ENCODE measurements at places on chromosomes 6 and 20. TPM values are rescaled to one million over a fixed set of nuclear protein-coding genes. Genes with fewer than 3 reads are reported as not detected.

DNA sequence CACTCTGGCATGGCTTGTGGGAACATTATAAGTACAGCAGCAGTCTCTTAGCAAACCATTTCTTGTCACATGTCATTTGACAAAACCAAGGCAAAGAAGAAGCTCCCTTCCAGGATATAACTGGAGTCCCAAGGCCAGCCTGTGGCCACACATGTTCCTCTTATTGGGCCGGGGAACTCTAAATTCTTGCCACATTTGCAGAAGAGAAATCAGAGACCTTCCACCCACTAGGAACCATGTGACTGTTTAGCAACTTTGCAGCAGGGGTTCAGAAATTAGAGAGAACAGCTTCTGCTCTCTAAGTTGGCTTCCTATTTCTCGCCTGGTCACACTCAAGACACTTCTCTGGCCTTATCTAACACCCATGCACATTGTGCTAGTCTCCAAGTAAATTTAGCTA, 20.4 kb upstream of the MEP1A start:
- DNase-seq, result no peak

DNA sequence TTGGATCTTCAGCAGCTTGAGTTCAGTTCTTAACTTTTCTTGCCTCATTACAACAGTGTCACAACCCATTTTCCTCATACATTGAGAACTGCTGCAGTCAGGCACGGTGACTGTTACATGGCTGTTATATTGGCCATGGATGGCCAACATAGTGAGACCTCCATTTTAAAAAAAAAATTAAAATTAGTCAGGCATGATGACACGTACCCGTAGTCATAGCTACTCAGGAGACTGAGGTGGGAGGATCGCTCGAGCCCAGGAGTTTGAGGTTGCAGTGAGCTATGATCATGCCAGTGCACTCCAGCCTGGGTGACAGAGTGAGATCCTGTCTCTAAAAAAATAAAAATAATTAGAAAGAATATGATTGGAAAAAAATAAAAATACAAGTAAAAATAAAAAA, 9.9 kb upstream of the MMP24 start:
- no peak for DNase-seq

DDO gene
- total RNA-seq, result 3.6 TPM

HUS1B gene
- total RNA-seq, result 1.2 TPM

DNA sequence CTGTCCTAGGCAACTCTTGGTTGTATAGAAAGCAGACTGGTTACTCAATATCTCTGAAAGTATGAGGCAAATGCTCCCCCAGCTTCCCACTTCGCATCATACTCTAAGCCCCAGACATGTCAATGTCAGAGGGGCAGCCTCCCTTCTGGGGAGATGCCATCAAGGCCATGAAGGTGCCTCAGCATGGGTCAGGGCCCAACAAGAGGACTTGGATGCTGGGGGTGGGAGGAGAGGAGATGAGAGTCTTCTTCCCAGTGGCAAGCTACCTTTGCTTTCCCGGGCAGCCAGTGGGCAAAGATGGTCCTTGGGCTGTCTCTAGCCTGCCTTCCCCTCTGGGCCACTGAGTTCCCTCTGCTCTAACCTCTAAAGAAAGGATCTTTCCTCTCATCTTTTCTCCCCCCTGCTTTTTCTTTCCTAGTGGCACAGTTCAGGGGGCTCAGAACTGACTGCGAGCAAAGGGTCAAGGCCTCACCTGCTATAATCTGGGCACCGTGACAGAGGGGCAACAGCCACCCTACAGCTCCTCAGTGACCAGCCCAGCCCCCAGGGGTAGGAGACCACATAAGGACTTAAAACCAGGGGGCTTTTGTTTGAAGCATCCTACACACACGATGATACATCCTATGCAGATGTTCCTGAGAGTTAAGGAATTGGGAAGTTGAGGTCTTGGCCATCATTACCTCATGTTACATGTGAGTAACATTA, 26.2 kb downstream of the MOCS1 start:
- DNase-seq, result no peak

- no peak for DNase-seq
Observed at GRCh38 chr20:7967199-7967844, 27.1 kb upstream of the HAO1 start.

DNA sequence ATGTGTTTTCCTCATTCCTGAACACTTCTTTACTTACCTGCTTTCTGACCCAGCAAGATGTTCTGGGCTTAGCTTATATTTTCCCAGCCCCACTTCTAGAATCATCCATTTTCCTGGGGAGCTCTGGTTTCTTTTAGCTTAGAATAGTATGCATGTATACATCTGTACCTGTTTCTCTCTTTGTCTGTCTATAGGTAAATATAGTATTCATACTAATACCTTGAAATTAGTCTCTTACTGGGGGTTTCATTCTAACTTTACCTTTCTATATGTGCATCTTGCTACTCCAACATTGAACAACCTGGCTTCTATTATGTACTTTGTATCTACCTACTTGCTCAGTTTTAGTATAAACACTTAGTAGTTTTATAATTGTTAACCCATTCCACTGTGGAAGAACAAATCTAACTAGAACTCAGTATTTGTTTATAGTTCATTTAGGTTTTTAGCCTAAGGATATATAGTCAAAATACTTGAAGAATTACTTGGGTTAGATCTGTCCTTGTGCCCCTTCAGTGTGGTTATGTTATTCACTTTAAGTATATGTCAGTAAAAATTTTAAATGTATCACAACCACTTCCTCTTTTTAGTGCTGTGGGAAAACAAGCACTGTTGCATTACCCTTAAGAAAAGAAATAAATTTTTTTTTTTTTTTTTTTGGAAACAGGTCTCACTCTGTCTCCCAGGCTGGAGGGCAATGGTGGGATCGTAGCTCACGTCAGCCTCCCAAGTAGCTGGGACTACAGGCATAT, 54.0 kb downstream of the ASXL1 start:
- DNase-seq, result no peak

GRCh38 chr6:62324834-62325233, 38.8 kb upstream of the KHDRBS2 start:
- DNase-seq, result no peak

- no peak for DNase-seq
Observed at GRCh38 chr6:144152334-144152900, 2.1 kb downstream of the STX11 start.

DNA sequence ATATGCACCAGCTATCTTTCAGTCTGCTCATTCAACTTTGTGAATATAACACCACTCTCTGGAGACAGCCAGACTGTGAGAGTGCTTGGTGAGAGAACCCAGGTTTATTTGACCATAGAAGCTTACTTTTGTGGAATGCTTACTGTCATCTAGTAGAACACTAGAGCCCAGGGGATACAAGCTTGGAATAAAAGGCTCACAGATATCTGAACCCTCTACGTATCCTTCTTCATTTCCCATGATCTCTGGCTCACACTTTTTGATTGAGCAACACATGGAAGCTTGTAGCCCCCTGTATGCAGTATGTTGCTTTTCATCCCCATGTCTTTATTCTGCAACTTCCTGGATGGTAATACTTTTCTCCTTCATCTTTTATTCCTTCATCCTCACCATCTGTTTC, 835.3 kb upstream of the CITED2 start:
- DNase-seq, result no peak

GRCh38 chr6:83430611-83431544, at the start of gene ME1:
Gene ME1, minus strand, starts transcription at chr6:83431051. Its CDS starts 97 bp downstream, at chr6:83430954.
- peak; percentile 70 for DNase-seq

DNA sequence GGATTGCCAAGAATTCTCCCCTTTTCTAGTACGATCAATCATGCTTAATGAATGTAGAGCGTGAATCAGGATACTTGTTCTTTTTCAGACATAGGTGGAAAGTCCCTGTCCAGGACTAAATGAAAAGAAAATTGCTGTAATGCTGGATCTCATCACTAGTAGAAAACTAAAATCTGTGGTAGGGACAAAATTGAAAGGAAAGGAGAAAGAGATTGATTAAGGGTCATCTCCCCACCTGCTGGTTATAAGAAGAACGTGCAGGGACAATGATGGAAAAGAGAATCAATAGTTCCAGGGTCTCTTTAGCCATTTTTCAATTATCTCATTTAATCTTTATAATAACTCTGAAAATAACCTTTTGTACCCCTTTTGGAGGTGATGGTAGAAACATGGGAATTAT, 18.7 kb upstream of the HLA-DRB1 start:
- no peak for DNase-seq

DNA sequence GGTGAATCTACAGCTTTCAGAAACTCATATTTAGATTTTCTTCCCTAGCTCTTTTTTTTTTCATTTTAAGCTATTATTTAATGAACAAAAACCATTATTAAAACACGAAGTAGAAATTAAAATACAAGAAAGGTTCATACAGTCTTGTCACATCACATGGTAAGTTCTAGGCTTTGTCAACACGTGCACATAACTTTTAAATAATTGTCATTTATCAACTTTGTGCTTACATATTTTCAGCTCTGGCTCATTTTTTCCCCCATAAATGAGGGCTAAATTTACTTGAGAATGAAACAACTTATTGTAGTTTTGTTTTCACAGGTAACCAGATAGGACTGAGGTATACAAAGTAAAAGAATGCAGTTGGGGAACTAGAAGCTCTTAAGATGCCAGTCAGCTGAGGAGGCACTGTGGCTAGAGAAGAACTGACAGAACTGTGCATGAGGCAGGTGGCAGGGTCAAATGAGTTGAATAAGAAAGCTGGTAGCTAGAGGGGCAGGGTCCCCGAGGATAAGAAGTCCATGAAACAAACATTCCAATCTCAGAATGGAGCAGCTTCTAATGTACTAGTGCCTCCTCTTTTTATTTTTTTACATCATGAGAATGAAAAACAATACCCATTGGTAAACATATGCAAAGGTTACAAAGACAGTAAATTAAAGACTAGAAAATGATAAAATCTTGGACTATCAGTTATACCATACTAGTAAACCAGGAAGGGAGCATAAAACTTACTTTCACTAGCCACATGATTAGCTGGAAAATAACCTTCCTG, 141.5 kb downstream of the MYB start:
- no peak for DNase-seq

ARMH2 gene
- total RNA-seq, result not detected

DNA sequence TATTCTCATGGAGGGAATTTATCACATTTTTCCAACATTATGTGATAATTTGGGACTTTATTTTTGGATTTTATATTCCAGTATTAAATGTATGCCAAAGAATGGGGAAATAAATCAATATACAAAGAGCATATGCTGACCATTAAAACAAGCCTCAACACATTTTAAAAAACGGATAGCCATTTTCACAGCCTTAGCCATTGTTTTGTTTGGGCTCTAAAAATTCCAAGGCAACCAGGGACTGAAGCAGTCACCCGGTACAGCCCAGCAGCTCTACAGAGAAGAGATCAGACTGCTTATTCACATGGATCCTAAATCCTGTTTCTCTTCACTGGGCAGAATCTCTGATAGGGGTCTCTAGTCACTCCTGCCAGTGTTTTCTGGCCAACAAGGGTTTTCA, 150.2 kb upstream of the OGFRL1 start:
- no peak for DNase-seq

DNA sequence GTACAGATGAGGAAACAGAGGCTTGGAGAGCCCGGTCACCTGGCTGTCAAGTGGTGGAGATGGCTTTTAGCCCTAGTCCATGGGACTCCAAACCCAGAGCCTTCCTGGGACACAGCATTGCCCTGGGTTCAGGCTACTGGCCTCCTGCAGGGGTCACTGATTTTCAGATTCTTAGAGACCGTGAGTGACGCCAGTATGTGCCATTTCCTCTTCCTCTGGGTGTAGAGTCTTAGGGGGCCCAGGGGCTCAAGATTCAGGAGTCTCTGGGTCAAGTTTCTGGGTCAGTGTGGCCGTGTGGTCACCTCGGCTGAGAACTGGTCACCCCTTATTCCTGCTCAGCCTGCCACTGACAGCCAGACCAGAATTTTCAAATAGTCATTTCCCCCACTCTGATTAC, 574 bp downstream of the ARHGAP40 start:
- no peak for DNase-seq

BTBD3 gene
- total RNA-seq, result 37.7 TPM

RAET1L gene
- 3.3 TPM for total RNA-seq

Data from kidney (tissue), 22 donors.